Endothelial cell (in vitro differentiated cells): ENCODE measurements at places on chromosomes 2 and 18.
A peak's percentile ranks its signal among the peaks of the same experiment; 100 is the strongest.

DNA sequence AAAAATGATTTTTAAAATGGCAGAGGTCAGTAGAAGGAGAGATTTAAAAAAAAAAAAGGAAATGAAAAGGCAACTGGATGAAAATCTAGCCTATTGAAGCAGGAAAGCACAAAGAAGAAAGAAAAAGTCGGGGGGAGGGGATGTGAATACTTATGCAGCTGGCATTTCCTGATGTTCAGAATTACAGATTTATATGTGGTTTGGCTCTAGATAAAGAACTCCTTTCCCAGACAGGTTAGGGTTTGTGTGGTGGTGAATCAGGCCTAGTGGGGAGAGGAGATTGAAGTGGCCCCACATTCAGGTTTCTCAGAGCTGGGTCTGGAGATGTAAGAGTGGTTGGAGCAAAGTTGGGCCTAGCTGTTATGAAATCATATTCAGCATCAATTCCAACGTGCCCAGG is 394.4 kb downstream of the FIGN start:
- no peaks in the 10 kb centered on the region for H3K27me3 ChIP-seq
- peaks cover 9% of the 10 kb centered on the region for H3K4me1 ChIP-seq
- no peak for DNase-seq
- H3K27ac ChIP-seq = no peak overlapping the region

DNA sequence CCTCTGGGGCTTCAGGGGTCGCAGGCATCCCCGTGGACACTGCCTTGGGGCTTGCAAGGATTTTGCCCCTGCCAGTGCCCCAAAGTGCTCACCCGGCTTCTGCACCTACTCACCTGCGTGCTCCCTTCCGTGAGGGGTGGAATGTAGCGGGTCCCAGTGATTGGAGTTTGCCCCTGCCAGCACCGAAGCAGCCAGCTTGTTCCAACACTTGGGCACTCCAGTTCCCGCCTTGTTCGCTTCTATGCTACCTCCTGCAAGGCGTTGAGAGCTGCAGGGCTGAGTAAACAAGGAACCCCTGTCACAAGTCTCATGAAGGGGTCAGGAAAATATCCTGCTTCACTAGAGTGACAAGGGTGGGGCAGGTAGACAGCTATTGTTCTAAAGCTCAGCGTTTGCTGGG is 631.5 kb downstream of the EPHA4 start:
- no peak overlapping the region for H3K27ac ChIP-seq
- H3K36me3 ChIP-seq = no peaks in the 10 kb centered on the region
- no peaks in the 10 kb centered on the region for H3K4me1 ChIP-seq
- no peak for DNase-seq
- no peak overlapping the region for H3K4me3 ChIP-seq

GRCh38 chr18:48828691-48829442 is 121.9 kb downstream of the SMAD7 start:
- DNase-seq = no peak
- H3K27ac ChIP-seq = peak overlapping the region; percentile 99
- peaks cover 5% of the 10 kb centered on the region for H3K36me3 ChIP-seq
- peaks cover 4% of the 10 kb centered on the region for H3K27me3 ChIP-seq
- peaks cover 61% of the 10 kb centered on the region for H3K4me1 ChIP-seq

DNA sequence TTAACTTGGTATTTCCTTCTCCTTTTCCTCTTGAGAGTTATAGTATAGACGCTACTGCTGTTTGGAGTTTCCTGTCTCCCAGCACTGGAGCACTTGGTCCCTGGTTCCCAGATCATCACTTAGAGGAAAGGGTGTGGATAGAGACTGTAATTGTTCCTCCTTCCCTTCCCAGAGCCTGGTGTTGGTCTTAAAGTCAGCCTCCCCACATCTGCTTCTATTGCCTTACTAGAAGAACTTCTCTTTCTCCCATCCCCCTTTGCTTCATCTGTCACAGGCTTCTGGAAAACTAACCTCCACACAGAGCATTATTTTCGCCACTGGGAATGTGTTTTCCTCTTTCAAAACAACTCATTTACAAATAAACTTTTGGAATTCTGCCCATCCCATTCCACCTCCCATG is 131.0 kb downstream of the CCDC85A start:
- H3K27me3 ChIP-seq = peaks cover 3% of the 10 kb centered on the region
- peak overlapping the region; percentile 71 for H3K27ac ChIP-seq
- no peak for DNase-seq
- no peaks in the 10 kb centered on the region for H3K36me3 ChIP-seq
- no peak overlapping the region for H3K4me3 ChIP-seq

GRCh38 chr2:190408538-190409271 is 550 bp downstream of the MFSD6 start:
- peak overlapping the region; percentile 61 for H3K27ac ChIP-seq
- peak; percentile 24 for DNase-seq
- H3K27me3 ChIP-seq = peaks cover 10% of the 10 kb centered on the region
- peaks cover 20% of the 10 kb centered on the region for H3K4me1 ChIP-seq
- peak overlapping the region; percentile 89 for H3K4me3 ChIP-seq
- no peaks in the 10 kb centered on the region for H3K36me3 ChIP-seq

GRCh38 chr2:118806797-118807667 is 40.4 kb downstream of the EN1 start:
- DNase-seq = no peak
- H3K4me1 ChIP-seq = peaks cover 22% of the 10 kb centered on the region
- H3K36me3 ChIP-seq = no peaks in the 10 kb centered on the region

DNA sequence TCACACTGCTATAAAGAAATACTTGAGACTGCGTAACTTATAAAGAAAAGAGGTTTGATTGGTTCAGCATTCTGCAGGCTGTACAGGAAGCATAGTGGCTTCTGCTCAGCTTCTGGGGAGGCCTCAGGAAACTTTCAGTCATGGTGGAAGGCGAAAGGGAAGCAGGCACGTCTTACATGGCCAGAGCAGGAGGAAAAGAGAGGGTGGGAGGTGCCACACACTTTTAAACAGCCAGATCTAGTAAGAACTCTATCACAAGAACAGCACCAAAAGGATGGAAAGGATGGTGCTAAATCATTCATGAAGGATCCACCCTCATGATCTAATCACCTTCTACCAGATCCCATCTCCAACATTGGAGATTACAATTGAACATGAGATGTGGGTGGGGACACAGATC is 145.5 kb upstream of the OSR1 start:
- H3K27me3 ChIP-seq = peaks cover 1% of the 10 kb centered on the region
- no peaks in the 10 kb centered on the region for H3K36me3 ChIP-seq
- DNase-seq = no peak
- H3K4me3 ChIP-seq = no peak overlapping the region
- H3K27ac ChIP-seq = no peak overlapping the region

DNA sequence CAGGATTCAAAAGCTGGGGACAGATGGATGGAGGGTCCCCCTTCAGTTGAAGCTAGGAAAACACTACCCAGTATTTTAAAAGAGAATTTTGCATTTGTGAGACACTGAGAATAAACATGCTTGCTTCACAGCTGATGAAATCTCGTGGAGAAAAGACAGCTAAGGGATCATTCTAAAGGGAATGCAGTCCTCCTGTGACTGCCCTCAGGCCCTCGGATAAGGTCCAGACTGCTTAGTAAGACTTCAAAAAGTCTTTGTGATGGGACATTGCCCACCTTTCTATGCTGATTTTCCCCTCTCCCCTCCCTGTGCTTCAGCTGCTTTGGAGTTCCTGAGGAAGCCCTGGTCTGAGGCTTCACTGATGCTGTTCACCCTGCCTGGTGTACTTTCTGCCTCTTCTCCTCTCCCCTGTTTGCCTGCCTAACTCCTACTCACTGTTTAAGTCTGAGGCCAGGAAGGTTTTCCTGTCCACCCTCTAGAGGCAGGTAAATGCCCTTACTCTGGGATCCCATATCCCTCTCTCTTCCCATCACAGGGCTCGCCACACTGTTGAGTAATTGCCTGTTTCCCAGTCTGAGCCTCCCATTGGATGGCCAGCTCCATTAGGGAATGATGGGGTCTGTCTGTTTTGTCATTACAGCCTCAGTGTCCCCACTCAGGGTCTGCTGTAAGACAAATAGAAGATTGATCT is 26.6 kb downstream of the POLE4 start:
- no peaks in the 10 kb centered on the region for H3K36me3 ChIP-seq
- peaks cover 2% of the 10 kb centered on the region for H3K27me3 ChIP-seq
- H3K4me3 ChIP-seq = no peak overlapping the region

- H3K27ac ChIP-seq = no peak overlapping the region
Measured at GRCh38 chr2:136060416-136060815, 57.5 kb downstream of the CXCR4 start.

- H3K36me3 ChIP-seq = peaks cover 19% of the 10 kb centered on the region
- peaks cover 8% of the 10 kb centered on the region for H3K4me1 ChIP-seq
- H3K27ac ChIP-seq = no peak overlapping the region
- no peak overlapping the region for H3K4me3 ChIP-seq
- peaks cover 5% of the 10 kb centered on the region for H3K27me3 ChIP-seq
Measured at GRCh38 chr2:55611997-55612396, 5.4 kb downstream of the PPP4R3B start.

GRCh38 chr2:33204945-33205344 is 258.2 kb downstream of the LTBP1 start:
- peaks cover 2% of the 10 kb centered on the region for H3K27me3 ChIP-seq
- no peak for DNase-seq
- no peak overlapping the region for H3K4me3 ChIP-seq
- peaks cover 14% of the 10 kb centered on the region for H3K4me1 ChIP-seq

DNA sequence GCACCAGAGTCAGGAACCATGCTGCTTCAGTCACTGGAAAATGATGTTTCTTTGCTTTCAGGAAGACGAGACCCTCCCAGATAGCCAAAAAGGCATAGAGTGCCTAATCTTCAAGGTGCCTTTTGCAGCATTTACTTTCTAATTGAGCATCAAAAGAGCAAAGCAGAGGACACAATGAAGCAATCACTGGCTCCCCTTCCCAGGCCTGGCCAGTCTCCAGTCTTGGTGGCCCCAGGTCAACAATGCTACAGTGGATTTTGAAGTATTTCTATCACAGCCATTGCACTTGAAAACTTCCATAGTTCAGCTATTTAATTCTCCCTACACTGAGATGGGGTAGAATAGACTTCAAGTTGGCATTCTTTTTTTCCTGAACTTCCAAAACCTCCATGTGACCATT is 15.4 kb downstream of the ZBTB7C start:
- H3K27ac ChIP-seq = no peak overlapping the region
- H3K36me3 ChIP-seq = no peaks in the 10 kb centered on the region
- DNase-seq = no peak
- no peak overlapping the region for H3K4me3 ChIP-seq
- peaks cover 5% of the 10 kb centered on the region for H3K27me3 ChIP-seq

GRCh38 chr2:109355192-109355843 is 226.3 kb downstream of the SH3RF3 start:
- H3K4me3 ChIP-seq = no peak overlapping the region
- DNase-seq = no peak
- no peak overlapping the region for H3K27ac ChIP-seq
- H3K27me3 ChIP-seq = no peaks in the 10 kb centered on the region
- peaks cover 5% of the 10 kb centered on the region for H3K4me1 ChIP-seq

GRCh38 chr2:159285929-159286708 is at the start of gene WDSUB1:
WDSUB1 (minus strand) TSS chr2:159286703; CDS start chr2:159283069, 3,634 bp downstream.
- no peaks in the 10 kb centered on the region for H3K36me3 ChIP-seq
- H3K4me1 ChIP-seq = peaks cover 5% of the 10 kb centered on the region
- peak within 1 kb of the TSS; percentile 95 for H3K4me3 ChIP-seq
- H3K27ac ChIP-seq = peak within 1 kb of the TSS; percentile 86
- H3K27me3 ChIP-seq = peaks cover 2% of the 10 kb centered on the region
- peak; percentile 55 for DNase-seq

- no peaks in the 10 kb centered on the region for H3K27me3 ChIP-seq
- no peaks in the 10 kb centered on the region for H3K4me1 ChIP-seq
- no peak for DNase-seq
- no peaks in the 10 kb centered on the region for H3K36me3 ChIP-seq
Measured at GRCh38 chr2:234163510-234164045, 113.1 kb downstream of the SPP2 start.

GRCh38 chr2:696999-697627 is 19.9 kb upstream of the TMEM18 start:
- H3K27me3 ChIP-seq = peaks cover 2% of the 10 kb centered on the region
- H3K4me3 ChIP-seq = no peak overlapping the region
- no peaks in the 10 kb centered on the region for H3K36me3 ChIP-seq
- no peak overlapping the region for H3K27ac ChIP-seq

- H3K36me3 ChIP-seq = no peaks in the 10 kb centered on the region
- H3K27ac ChIP-seq = no peak overlapping the region
- H3K27me3 ChIP-seq = peaks cover 4% of the 10 kb centered on the region
- no peak for DNase-seq
- peaks cover 11% of the 10 kb centered on the region for H3K4me1 ChIP-seq
Measured at GRCh38 chr2:235621736-235622135, 127.9 kb downstream of the AGAP1 start.

DNA sequence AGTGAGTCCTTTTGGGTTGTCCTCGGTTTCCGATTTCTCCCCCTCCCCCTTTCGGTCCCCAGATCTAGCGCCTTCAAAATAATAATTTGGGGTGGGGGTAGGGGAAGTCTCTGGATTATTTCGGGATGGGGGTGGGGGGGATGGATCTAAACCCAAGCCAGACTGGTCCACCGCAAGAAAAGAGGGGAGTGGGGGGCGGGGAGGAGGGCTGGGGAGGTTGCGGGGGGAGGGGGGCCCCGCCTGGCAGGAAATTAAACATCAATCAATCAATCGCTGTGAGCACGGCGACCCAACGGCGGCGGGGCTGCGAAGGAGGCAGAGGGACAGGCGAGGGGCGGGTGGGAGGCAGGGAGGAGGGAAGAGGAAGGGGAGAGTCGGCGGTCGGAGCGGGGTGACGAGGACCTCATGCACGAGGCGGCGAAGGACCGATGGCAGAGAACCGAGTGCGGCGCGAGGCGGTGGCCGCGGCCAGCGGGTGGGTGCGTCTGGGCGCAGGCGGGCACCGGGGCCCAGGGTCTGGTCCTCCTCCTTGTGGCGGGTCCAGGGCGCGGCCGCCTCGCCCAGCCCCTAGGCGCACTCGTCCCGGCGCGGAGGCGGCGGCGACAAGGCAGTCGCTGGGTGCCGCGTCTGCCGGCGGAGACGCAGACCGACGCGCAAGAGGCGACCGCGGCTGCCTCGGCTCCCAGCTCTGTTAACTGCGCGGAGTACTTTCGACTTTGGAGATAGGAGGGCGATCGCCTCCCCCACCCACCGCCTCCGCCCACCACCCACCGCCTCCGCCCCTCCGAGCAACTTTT is 468 bp upstream of the SATB2 start:
- H3K27ac ChIP-seq = no peak overlapping the region
- H3K36me3 ChIP-seq = no peaks in the 10 kb centered on the region
- H3K4me1 ChIP-seq = peaks cover 15% of the 10 kb centered on the region
- peak overlapping the region; percentile 86 for H3K4me3 ChIP-seq
- DNase-seq = peak; percentile 31

- H3K4me1 ChIP-seq = no peaks in the 10 kb centered on the region
- no peaks in the 10 kb centered on the region for H3K27me3 ChIP-seq
- no peaks in the 10 kb centered on the region for H3K36me3 ChIP-seq
- H3K4me3 ChIP-seq = no peak overlapping the region
Measured at GRCh38 chr2:64743739-64744330, 90.1 kb upstream of the SERTAD2 start.

GRCh38 chr2:26558271-26559043 is 80.5 kb upstream of the OTOF start:
- peaks cover 8% of the 10 kb centered on the region for H3K36me3 ChIP-seq
- H3K27ac ChIP-seq = no peak overlapping the region
- peaks cover 10% of the 10 kb centered on the region for H3K27me3 ChIP-seq
- peaks cover 3% of the 10 kb centered on the region for H3K4me1 ChIP-seq
- H3K4me3 ChIP-seq = no peak overlapping the region

- H3K4me1 ChIP-seq = peaks cover 10% of the 10 kb centered on the region
- DNase-seq = no peak
- H3K27me3 ChIP-seq = peaks cover 1% of the 10 kb centered on the region
- H3K27ac ChIP-seq = no peak overlapping the region
- H3K4me3 ChIP-seq = no peak overlapping the region
- no peaks in the 10 kb centered on the region for H3K36me3 ChIP-seq
Measured at GRCh38 chr2:157897106-157897971, 21.2 kb upstream of the ACVR1 start.

GRCh38 chr2:10274376-10274775 is 28.3 kb upstream of the HPCAL1 start:
- no peak for DNase-seq
- H3K36me3 ChIP-seq = no peaks in the 10 kb centered on the region
